ENCODE measurements at places on chromosomes 11 and 22.

DNA sequence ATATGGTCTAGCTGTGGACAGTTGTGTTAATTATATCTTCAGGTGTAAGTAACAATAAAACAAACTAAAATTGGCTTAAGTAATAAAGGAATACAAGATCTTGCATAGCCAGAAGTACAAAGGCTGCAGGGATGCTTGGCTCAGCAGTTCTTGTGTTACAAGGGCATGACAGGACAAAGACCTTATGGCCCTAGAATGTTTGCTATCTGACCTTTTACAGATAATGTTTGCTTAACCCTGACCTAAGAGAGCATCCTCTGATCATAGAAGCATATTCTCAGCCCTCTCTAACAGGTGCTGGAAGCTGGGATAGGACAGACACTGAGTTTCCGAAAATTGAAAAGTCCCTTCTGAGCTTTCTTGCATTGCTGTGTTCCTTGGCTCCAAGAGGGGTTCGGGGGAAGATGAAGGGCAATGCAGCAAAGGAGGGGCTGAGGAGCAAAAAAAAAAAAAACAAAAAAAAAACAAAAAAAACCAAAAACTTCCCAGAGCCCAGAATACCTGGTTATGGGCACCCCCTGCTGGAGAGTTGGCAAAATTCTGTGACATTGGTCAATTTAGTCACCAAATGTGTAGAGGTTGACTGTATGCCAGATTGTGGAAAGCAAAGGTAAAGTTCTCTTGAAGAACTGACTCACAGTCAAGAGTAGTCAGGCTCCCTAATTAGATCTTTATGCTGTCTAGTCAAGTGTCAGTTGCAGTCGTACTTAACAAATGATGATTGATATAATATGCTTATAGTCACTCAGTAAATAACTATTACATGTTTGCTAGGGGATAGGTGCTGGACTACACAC, 10.4 kb upstream of the HIKESHI start:
- peak; percentile 41 for DNase-seq

DNA sequence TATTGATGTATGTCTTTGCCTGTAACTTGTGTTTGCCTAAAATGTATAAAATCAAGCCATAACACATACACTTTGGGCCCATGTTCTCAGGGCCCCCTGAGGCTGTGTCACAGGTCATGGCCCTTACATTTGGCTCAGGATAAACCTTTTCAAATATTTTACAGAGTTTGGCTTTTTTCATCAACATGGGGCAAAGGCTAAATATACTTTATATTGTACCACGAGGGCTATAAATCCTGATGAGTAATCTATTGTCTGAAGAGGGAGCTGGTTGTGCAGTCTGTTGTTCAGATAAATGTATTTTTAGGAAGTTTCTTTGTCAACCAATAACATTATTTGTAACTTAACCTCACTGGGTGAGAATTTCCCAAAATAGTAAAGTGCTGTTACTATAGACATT, 404.6 kb upstream of the DDI1 start:
- DNase-seq, result no peak

- DNase-seq, result no peak
These were observed 113.0 kb upstream of the MTMR2 start for GRCh38 chr11:96036863-96037262.

GRCh38 chr11:27701355-27702105, 1.3 kb upstream of the BDNF start:
- no peak for DNase-seq

DNA sequence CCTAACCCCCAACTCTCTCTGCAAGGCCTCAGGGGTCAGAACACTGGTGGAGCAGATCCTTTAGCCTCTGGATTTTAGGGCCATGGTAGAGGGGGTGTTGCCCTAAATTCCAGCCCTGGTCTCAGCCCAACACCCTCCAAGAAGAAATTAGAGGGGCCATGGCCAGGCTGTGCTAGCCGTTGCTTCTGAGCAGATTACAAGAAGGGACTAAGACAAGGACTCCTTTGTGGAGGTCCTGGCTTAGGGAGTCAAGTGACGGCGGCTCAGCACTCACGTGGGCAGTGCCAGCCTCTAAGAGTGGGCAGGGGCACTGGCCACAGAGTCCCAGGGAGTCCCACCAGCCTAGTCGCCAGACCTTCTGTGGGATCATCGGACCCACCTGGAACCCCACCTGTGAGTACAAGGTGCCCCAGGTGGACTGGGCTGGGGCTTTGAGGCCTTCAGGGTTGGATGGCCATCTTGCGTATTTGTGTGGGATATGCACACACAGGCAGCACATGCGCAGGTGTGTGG, at the start of gene BEST1:
TSS of gene BEST1 (plus strand) at position 317 of the 513 bp plus-strand sequence. CDS start 1,456 bp downstream, outside the sequence.
- DNase-seq, result no peak

GRCh38 chr11:73204711-73205121, 13.4 kb upstream of the P2RY2 start:
- DNase-seq, result peak; percentile 17

GRCh38 chr22:23383491-23384361, 196.4 kb downstream of the IGLL1 start:
- no peak for DNase-seq

DNA sequence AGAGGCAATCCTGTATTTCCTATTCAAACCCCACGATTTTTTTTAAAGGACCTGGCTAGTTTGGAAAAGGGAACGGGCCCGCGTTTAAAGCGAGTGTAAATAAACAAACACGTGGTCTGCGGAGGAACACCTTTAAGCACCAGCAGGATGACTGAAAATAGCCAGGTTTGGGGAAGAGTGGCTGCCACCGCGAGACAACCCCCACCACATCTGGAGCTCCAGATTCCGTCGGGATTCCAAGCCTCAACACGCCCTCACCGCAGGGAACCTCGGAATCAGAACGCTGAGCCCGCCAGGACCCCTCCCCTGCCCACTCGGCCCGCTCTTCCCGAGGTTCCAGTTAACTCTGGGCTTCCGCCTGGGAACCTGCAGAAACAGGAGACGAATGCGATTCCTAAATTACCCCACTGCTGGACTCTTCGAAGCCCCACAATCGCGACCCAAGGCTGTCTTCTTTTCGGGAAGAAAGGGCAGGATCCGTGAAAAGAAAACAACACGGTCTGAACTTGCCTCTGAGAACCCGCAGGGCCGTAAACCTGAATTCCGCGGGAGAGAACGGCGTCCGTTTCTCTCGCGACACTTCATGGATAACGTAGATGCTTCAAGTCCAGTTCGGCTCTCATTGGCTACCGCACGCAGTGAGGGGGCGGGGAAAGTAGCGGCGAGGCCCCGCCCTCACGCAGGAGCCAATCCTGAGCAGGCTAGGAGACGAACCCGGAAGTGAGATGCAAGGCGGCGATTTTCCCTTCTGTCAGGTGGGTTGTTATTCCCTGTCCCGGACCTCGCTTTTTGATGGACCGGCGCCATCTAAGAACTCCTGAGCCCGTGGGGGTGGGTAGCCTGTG, at the start of the genes ANKRD49 and MRE11:
TSS of gene ANKRD49 (plus strand) at position 704 of the 845 bp plus-strand sequence. CDS start 2,710 bp downstream, outside the sequence.
TSS of gene MRE11 (minus strand) at position 564 of the 845 bp plus-strand sequence. CDS start 1,043 bp downstream, outside the sequence.
- DNase-seq, result peak; percentile 99

DNA sequence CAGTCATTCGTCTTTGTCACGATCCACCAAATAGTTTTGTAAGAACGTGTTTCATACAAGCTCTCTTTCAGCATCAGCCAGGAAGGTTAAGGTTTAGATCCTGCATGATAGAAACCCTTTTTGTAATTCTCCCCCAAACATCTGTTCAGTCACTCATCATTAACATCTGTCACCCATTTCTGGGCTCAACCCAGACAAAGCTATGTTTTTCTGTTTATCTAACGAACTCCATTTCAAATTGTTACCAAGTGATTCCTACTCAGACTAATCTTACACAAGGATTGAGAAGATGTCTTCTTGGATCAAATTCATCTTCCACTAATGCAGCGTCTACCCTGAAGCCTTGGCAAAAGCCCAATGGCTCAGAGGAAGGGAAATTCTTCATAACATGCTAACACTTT, 58.8 kb downstream of the FZD4 start:
- no peak for DNase-seq

DNA sequence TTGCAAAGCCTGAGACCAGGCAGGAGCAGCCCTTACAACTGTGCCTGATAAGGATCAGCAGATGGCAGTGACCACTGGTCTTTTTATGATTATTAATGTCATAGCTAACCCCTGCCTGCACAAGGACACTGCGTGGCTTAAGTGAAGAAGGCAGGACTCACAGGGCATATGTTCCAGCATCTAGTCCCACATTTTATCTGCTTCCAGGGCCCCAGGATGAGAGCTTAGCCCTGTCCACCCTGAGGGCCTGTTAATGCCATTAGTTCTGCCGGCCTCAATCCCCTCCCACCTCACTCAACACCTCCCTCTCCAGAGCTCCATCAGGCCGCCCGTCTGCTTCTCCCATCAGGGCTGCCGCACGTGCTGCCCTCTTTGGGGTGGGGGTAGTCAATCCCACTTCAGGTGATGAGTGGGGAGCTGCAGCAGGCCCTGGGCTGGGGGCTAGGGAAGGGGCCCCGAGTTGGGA, 33.1 kb upstream of the TSPAN18 start:
- DNase-seq, result no peak

GRCh38 chr22:19821523-19822300, 33.0 kb downstream of the GNB1L start:
- no peak for DNase-seq

GRCh38 chr11:17734986-17735817, 621 bp downstream of the KCNC1 start:
- DNase-seq, result no peak
